NCI-H524 treated with DMSO at 0.1 percent for 48 hours (cell line): ENCODE measurements at places on chromosomes 6 and 20.

DNA sequence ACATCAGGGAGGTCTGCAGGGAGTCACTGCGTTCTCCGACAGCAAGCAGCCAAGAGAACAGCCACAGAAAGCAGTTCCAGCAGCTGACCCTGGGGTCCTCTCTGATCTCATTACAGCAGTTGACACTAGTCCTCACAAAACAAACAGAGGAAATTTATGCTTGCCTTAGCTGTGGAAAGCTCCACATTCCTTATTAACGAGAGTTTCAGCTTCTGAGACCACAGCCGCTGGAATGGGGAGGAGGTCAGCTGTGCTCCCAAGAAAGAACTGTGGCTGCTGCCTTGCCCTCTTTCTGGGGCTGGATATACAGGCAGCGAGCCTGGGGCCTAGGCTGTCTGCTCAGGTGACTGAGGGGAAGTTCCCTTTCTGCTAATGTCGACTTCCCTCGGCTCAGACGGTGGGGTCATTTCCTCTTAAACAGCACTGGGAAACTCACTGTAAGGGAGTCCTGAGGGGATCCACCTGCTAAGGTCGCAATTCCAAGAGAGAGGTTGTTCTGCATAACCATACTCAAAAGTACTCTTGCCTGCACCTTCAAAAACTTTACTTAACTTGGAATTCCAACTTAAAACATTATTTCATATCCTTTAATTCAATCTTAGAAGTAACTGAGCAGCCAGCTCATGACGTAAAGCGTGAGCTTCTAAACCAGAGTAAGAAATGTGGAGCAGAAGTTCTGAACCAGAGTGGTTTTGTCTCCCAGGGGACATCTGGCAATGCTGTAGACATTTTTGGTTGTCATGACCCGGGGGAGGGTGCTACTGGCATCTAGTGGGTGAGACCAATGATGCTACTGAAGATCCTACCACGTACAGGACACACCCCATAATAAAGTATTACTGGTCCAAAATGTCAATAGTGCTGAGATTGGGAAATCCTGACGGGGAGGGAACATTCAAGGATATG, 80.3 kb downstream of the BACH2 start:
- DNase-seq, result no peak

- DNase-seq, result no peak
Measured at GRCh38 chr20:49573900-49574416, 6.0 kb upstream of the PTGIS start.

DNA sequence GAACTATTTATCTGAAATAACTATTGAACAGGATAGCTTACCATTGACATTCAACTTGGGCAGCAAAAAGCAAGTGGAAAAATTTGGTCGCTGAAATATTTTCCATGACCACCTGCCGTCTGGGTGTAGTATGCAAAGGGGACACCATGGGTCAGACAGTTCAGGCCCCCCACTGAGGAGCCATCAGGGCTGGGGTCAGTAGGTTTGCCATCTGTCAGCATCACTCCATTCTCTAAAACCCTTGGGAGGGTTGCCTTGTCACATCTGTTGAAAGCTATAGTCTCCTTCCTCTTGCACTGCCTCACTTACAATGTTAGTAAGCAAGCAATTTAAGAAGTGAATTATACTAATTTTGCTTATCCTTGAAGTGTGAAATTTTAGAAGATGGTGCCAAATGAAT, 44.9 kb downstream of the NRN1 start:
- DNase-seq, result no peak

DNA sequence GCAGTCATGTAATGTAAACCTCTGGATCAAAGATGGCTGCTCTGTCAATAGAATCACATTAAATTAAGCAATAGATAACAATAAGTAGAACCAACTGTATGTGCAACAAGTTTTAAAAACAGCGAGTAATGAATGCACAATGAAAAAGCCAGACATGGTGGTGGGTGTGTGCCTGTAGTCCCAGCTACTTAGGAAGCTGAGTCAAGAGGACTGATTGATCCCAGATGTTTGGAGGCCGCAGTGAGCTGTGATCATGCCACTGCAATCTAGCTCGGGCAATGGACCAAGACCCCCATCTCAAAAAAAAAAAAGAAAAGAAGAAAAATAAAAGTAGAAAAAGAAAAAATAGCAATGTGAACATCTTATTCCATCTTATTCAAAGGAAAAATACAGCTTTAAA, 558.7 kb upstream of the MMS22L start:
- no peak for DNase-seq

GRCh38 chr20:9966966-9967365, 67.8 kb upstream of the ANKEF1 start:
- DNase-seq, result no peak

GRCh38 chr6:143227675-143228074, 167.0 kb downstream of the AIG1 start:
- no peak for DNase-seq

DNA sequence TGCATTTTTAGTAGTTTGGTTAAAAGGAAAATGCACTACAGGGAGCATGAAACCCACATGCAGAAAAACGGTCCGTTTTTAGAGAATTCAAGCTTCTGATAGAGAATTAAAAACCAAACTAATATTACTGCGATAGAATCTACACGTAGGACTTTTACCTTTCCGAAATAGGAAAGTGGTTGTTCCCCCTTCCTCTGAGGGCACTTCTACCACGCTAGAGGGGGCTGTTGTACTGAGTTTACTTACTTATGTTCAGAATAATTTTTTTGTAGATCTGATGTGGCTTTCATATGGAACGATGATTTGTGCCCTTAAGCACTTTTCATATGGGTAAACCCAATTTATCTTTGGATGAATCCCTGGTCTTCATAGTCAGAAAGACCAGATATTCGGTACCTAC, 264.3 kb upstream of the PLN start:
- DNase-seq, result no peak

DNA sequence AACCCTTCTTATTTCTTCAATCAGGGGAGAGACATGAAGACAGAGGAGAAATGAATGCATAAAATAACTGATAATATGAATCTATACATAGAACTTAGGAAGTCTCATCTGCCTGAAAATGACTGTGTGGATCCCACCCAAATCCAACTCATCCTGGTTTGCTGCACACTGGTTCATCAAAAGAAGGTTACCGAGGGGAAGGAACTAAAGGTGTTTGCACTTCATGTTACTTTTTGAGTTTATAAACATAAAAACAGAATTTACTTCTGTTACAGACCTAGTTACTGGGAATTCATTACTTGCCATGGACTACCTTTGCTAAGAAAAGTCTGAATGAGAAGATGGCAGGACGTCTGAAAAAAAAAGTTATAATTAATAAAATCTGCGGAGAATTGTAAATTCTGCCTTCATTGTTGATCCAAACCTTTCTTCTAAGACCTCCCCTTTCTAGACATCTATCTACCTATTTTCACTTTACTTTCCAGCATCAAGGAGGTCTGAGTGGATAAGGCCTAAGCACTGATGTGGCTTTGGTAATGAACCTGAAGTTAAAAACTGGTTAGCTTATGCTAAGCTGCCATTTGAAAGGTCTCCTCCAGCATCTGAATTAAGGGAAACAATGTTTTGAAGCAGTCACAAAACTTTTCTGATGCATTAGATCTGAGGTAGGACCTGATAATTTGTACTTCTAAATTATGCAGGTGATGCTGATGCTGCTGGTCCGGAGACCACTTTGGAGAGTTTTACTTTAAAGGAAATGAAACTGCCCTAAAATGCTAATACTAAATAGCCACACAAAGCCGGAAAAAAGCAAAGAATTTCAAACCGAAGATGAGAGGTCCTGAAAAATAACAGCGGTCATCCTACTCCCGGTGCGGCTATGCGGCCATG, 84.0 kb downstream of the HFE start:
- no peak for DNase-seq

DNA sequence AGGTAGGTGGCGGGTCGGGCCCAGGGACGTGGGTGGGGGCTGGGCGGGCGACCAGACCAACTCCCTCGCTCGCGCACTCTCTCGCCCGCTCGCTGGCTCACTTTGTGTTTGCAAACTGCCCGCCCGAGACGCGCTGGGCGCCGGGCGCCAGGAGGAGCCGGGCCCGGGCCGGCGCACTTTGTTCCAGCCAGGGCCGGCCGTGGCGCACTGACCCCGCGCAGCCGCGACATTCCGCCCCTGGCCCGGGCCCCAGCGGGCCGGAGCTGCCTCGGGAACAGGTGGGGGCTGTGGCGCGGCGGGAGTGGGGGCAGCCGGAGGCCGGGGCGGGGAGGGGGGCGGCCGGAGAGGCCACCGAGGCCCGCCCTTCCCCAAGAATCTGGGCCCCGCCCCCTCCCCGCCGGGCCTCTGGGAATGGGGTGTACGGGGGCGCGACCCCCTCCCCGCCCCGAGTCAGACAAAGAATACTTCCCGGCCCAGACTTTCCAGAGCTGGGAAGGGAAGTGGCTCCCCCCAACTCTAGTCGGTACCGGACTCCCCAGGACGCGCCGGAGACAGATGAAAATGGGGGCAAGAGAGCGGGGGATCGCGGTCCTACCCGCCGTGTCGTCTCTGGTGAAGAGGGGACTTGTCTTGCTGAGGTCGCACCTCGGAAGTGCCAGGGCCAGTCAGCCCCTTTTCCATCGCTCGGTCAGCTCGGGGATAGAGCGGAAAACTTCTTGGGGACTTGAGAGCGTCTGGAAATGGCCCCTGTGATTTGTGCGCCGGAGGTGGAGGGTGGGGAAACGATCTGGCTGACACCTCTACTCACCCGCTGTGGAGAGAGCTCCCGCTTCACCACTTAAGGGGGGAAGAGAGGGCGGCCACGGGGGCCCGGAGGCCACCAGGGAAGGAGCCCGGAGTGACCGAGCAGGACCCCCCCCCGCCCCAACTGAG, 951 bp downstream of the FOXP4 start:
- DNase-seq, result no peak

DNA sequence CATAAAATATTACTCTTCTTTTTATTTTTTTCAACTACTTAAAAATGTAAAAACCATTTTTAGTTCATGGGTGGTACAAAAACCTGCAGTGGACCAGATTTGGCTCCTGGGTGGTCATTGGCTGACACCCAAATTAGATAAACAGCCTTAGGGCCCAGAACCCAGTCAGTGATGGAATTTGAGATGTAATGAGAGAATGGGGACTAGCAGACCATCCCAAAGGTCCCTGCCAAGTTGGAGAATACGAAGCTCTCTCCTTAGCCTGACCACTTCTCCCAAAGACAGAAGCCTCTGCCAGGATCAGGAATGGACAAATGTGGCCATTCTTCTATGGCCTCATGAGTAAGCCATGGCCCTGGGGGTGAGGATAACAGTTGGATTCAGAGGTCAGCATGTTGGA, 194.7 kb downstream of the NFATC2 start:
- DNase-seq, result no peak

GRCh38 chr20:38208088-38208487, 43.0 kb upstream of the TGM2 start:
- DNase-seq, result no peak

DNA sequence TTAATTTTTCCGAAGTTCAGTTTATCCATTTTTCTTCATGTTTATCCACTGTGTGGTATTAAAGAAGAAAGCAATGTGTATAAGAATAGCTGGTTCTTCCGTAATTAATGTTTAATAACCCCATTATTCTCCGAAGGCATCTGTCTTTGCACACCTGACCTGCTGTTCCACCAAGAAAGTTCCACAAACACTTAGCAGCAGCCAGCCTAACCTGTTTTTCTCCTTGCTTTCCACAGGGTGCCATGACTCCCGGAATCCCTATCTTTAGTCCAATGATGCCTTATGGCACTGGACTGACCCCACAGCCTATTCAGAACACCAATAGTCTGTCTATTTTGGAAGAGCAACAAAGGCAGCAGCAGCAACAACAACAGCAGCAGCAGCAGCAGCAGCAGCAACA, 7.4 kb downstream of the TBP start:
- DNase-seq, result no peak

DNA sequence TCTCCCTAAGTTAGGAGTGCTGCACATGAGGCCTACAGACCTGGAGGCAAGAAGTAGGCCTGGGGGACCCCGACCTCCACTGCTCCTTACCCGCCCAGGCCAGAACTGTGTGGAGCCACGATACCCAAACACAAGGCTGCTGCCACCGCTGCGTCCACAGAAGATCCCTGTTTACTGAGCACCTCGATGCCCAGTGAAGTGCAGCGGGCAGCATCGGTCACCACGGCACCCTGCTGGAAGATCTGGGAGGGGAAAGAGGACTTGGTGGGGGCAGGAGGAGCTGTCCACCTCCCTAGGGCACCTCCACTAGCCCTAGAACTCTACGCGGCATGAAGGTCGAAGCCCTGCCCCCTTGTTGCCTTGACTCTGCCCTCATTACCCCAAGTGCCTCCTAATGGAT, 9.9 kb downstream of the GGT7 start:
- no peak for DNase-seq

DNA sequence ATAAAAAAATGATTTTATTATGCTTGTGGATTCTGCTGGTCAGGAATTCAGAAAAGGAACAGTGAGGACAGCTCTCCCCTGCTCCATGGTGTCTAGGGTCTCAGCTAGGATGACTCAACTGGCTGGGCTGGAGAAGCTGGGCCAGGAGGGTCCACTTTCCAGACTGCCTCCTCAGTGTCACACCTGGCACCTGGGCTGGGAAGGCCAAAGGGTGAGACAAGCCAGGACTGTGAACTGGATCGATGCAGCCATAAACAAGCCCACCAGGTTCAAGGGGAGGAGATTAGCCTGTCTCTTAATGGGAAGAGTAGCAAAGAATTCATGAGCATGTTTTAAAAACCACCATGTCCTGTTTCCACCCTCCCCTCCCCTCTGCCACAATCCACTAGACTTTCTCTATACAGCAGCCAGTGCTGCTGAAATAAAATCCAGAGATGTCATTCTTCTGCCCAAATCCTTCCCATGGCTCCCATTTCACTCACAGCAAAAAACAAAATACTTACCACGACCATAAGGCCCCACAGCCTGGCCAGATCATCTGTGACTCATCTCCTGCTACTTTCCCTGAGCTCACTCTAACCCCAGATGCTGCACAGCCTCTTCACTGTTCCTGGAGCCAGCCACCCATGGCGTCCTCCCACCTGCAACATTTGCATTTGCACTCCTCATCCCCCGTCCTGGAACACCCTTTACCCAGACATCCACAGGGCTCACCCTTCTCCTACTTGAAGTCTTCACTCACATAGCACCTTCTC, 13.8 kb downstream of the SPTLC3 start:
- no peak for DNase-seq

- no peak for DNase-seq
Measured at GRCh38 chr6:30683183-30683979, 3.1 kb downstream of the PPP1R18 start.

GRCh38 chr6:39295611-39296011, 18.6 kb downstream of the KCNK17 start:
- DNase-seq, result no peak

GRCh38 chr6:102759415-102759814, 1365.9 kb downstream of the GRIK2 start:
- no peak for DNase-seq
